CD4-positive, alpha-beta T cell treated with Interleukin-10 for 1 hour (primary cell): ENCODE measurements at places on chromosomes 11 and 22.

DNA sequence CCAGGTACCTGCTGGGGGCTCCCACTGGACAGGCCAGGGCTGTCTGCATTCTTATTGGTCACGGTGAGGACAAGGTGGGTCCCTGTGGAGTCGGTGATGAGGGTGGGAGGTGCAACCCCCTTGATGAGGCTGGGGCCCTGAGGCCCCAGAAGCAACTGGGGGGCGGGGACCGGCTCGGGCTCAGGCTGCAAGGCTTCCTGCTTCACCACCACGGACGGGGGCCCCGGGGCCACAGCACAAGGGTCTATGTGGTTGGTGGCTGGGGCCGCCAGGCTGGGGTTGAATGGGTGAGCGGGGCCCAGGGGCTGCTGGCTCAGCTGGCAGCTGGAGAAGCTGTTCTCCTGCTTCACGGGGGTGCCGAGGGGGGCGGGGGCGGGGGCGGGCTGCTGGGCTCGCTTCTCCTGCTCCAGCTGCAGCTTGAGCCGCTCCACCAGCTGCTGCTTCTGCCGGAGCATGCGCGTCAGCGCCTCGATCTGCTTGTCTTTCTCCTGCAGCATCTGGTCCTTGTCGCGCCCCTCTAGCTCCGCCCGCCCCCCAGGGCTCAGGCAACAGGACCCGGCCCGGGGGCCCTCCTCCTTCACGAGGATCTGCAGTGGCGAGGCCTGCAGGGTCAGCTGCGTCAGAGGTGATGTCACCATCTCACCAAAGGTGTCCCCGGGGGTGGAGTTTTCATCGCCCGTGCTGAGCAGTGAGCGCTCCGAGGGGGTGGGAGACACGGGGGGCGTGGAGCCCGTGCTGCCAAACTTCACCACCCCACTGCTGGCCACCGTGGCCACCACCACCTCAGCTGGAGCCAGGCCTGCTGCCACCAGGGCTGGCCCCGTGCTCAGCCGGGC, 48.2 kb downstream of the SGSM3 start:
- no peak for DNase-seq

DNA sequence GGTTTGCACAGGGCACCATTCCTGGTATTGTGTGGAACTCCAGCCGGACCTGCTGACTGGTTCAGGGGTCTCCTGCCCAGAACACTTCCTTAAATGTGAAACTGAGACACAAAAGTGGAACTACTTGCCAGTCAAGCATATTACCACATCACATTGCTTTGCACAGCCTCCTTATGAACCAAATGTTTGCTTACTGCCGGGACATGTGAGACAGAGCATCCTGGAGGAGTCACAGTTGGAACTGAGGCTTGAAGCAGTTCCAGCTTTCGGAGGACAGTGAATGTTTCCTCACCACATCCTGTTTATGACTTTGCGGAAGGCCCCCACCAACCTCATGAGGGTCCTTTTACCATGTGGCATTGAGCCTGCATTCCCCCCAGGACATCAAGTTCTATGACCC, 105.8 kb upstream of the ARHGAP42 start:
- DNase-seq: no peak

- no peak for DNase-seq
These were observed 73.3 kb downstream of the PRSS23 start for GRCh38 chr11:86873573-86874083.

- DNase-seq: no peak
These were observed 227.1 kb downstream of the DDX10 start for GRCh38 chr11:108891909-108892511.

DNA sequence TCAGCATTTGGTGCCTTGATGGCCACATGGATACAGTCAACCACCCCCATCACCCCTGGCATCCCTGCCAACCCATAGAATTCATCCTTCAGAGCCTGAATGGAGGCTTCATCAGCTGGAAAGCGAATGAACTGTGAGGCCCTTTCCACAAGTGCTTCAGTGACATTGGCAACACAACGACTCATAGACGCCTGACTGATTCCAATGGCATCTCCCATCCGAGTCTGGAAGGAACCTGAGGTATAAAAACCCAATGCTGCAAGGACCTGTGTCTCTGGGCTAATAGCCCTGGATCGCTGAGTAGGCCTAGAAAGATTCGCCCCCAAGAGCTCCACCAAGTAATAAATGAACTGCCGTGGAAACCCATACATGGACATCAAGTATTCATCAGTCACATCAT, 1.3 kb downstream of the HARBI1 start:
- DNase-seq: no peak

GRCh38 chr11:12263141-12263693, 114.2 kb upstream of the PARVA start:
- DNase-seq: no peak

DNA sequence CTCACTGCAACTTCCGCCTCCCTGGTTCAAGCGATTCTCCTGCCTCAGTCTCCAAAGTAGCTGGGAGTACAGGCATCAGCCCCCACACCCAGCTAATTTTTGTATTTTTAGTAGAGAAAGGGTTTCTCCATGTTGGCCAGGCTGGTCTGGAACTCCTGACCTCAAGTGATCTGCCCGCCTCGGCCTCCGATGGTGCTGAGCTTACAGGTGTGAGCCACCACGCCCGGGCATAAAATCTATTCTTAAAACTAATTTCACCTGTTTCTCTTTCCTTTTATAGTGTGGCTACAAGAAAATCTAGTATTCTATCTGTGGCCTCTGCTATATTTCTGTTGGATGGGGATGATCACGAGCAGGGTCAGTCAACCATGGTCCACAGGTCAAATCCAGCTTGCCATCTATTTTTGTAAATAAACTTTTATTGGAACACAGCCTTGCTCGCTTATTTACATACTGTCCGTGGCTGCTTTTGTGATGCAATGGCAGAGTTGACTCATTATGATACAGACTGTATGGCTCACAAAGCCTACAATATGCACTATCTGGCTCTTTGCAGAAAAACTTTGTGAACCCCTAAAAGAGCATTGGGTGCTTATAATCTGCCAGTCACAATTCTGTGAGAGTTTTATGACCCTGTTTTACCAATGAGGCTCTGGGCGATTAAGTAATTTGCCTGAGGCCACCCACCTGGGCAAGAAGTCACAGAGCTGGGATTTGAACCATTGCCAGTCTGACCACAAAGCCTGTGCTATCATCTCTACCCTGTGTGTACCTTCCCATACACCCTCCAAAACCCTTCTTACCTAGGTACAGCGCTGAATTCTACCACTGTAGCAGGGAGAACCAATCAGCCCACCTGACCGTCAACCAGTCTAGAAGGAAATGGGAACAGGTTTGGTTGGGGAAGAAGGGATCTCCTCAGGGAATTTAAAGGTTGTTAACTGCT, 28.3 kb downstream of the SLC1A2 start:
- no peak for DNase-seq

GRCh38 chr11:72330131-72330727, 86.3 kb upstream of the PHOX2A start:
- no peak for DNase-seq

DNA sequence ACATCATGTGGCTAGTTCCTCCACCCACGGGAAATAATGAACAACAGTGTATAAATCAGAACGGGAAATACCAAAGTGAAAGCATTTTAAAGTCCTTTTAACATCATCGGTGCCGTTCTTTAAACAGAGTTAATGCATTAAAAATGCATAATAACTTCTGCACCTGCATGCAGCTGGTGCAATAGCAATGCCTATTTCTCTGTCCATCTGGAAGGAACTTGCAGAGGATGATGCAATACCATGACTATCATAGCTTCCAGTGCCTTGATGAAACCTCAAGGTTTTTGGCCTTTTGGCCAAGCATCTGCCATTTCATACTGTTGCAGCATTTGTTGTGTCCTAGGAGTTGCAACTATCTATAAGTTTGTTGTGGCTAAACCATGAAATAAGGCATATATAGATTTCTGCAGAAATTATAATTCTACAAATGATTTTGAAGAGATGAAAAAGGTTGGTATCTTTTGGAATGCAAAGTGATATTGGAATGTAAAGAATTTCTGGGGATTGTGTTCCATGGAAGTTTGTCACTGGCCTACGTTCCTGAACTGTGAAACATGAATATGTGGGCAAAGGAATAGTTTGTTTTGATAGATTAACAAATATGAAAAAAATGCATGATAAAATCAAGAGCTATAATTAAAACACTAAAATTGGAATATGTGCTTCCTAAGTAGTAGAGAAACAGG, 9.8 kb upstream of the EIF3F start:
- DNase-seq: no peak

DNA sequence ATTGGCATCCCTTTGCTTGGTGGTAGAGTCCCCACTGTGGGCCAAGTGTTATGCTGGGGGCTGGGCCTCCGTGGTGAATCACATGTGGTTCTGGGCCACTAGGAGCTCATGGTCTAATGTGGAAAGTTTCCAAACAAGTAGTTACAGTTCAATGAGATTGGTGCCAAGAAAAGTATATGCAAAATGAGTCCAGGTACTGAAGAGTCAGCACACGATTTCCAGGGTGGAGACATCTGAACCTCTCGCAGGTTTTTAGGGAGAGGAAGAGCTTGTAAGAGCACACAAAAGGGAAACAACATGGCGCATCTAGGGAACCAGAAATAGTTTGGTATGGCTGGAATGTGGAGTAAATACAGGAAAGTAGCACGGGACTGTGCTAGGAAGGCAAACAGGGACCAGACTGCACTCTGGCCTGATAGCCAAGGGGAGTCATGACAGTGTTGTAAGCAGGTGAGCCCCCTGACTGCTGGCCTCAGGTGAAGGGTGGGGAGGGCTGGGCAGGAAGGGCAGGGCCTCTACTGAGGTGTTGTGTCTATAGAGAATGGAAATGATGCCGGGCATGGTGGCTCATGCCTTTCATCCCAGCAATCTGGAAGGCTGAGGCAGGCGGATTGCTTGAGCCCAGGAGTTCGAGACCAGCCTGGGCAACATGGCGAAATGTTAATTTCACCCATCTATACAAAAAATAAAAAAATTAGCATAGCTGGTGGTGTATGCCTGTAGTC, 12.6 kb downstream of the POLR2F start:
- no peak for DNase-seq

GRCh38 chr22:37273126-37273845, 9.0 kb upstream of the CYTH4 start:
- no peak for DNase-seq

DNA sequence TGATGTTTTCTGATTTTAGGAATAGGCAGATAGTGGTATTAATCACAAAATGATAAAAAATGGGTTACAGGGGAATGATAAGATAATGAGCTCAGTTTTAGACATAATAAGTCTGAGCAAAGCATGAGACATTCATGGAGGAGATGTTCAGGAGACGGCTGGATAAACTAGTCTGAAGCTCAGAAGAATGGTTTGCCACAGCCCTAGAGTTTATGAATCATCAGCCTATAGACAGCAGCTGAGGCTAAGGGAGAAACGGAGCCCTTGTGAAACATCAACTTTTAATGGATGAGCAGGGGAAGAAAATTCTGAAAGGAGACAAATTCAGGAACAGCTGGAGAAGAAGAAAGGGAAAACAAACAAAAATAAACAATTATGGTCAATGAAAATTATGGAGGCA, 87.2 kb downstream of the RELT start:
- DNase-seq: no peak

GRCh38 chr11:131393691-131394090, 23.3 kb downstream of the NTM start:
- no peak for DNase-seq

DNA sequence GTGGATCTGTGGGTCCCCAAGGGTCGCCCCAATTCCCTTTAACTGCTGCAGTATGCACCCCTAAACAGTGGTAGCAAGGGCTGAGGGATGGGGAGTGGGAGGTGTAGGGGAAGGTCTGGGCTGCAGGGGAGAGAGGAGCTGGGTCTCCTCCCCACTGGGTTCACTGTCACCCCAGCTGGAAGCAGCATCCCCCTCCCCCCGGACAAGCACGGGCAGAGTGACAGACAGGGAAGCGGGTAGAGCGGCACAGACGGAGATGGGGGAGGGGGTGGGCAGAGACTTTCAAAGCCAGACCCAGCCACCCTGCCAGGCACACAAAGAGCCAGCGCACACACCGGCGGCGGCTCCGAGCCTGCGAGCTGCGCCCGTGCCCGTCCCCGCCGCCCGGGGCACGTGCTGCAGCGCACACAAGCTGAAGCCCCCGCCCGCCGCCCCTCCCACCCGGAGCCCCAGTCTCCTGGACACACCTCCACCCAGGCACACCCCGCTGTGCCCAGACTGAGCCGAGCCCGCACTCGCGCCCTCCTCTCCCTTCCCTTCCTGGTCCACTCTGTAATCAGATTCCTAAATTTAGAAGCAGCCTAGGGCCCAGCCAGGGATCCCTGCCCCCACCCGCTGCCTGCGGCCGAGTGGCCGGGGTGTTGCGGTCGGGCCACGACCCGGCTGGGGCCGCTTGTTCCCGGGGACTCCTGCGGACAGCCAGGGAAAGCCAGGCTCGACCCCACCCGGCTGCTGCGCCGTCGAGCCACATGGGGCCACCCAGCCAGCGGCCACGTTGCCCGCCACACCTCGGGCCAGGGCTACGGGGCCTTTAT, 935 bp upstream of the RCOR2 start:
- DNase-seq: peak; percentile 38

GRCh38 chr22:24095826-24096757, 85.0 kb downstream of the CABIN1 start:
- DNase-seq: no peak

DNA sequence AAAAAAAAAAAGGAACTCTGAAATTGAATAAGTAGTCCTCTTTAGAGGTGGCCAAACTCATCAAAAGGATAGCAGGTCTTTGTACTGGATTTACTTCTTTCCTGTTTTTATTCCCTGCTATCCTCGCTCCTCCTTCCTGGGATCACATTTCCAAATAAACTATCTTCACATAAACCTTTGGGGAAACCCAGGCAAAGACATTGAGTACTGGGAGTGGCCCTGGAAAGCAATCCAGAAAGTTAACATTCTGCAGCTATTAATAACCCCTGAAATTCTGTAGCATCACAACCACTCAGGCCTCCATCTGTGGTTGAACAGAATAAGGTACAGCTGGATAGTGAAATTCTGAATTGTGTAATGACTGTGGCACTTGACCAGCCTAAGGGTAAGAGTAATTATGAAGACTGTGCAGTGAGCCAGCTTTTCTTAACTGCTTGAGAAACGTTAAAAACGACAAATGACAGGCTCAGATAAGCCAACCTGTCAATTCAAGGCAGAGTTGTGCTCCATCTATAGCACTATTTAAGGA, 58.8 kb downstream of the ISX start:
- DNase-seq: no peak

- DNase-seq: peak; percentile 57
These were observed 745 bp upstream of the ZBTB44 start for GRCh38 chr11:130315354-130315970.

DNA sequence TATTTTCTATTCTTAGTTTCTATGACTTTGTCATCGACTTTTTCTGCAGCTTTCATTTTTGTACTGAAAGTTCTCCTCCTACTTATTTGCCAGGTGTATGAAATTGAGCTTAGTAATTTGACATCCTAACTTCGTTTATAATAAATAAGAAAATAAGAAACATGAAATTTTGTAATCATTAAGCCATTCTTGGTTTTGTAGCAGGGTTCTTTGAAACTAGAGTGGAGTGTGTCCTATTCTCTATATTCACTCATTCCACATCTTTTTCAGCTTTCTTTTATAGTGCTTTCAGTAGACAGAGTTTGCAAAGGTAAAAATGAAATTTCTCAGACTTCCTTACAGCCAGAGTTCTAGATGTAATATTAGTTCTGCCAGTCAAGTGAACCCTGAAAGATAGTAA, 47.8 kb downstream of the FANCF start:
- DNase-seq: no peak

GRCh38 chr11:82960779-82961143, 59.2 kb downstream of the DDIAS start:
- DNase-seq: no peak

- no peak for DNase-seq
These were observed 20.3 kb upstream of the RRM1 start for GRCh38 chr11:4074266-4074665.
